Caki2 (cell line): ENCODE measurements at places on chromosomes 7 and 10.

- peak; percentile 75 for DNase-seq
These were observed 21.3 kb upstream of the CLDN4 start for GRCh38 chr7:73809467-73809951.

DNA sequence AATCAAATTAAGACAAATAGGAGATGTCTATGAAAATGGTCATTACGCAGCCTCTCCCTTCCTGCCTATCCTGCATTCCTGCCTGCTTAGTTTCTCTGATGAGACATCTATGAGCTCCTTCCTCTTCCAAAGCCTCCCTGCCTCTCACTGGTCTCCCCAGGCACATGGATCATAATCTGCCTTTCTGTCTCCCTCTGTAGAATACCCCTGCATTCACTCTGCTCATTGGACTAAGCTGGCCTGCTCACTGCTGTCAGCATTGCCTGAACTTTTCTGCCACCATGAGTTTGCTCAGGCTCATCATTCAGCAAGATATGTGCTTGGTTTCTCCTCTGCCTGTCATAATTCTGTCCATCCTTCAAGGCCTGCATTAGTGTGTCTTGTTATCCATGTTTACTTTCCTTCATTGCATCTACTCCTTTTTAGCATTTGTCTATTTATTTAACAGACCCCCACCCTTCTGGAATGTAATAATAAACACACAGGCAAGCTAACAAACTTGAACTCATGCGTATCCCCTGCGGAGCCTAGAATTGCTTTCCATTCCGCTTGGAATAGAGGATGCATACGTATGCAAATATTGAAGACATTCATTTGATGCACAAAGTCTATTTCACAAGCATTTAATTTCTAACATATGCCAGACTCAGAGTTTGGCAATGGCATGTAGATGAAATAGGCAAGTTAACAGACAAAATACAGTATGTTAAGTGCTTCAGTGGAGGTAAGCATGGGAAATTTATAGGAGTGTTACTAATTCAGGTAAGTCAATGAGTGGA, 88.3 kb downstream of the PTPRZ1 start:
- no peak for DNase-seq

GRCh38 chr10:86649471-86650150, 4.7 kb upstream of the OPN4 start:
- no peak for DNase-seq

GRCh38 chr7:100465702-100466311, 1.7 kb upstream of the SPACDR start:
- DNase-seq: no peak

GRCh38 chr7:108063520-108063933, 60.6 kb upstream of the LAMB1 start:
- no peak for DNase-seq

- no peak for DNase-seq
These were observed 13.9 kb downstream of the HNRNPA2B1 start for GRCh38 chr7:26186364-26187311.

DNA sequence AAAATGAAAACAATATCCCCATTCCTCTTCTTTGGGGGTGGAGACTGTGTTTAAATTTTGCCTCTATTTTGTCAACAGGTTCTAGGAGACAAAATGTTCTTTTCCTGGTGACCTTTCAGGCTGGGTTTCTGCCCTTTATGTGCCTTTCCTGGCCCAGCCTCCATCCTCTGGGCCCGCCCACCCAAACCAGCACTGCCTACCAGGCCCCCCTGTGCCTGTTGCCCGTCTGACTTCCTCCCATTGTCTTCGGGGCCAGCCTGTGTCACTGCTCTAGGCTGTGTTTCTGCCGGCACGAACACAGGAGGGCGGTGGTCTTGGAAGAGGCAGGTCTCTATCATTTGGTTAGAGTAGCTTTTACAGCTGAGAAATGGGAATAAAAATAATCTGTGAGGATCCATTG, 13.9 kb downstream of the TSPAN14 start:
- DNase-seq: no peak

DNA sequence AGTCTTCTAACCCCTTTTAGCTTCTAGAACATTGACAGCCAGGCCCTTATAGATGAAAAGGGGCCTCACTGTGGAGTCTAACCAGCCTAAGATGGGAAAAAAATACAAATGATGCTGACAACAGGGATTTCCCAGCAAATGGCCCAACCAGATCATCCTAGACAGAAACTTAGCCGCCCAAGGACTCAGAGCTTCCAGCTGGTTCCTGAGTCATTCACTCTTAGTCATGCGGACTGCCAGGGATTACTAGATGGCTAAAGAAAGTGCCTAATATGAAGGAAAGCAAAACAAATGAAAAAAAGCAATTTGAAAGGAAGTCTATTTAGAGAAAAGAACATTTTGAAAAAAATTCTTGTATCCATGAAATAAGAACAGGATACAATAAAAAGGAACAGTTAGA, 23.7 kb downstream of the TSPAN14 start:
- DNase-seq: peak; percentile 81
